ENCODE measurements at places on chromosomes 12 and 14. TPM values are rescaled to one million over a fixed set of nuclear protein-coding genes. Genes with fewer than 3 reads are reported as not detected.

DNA sequence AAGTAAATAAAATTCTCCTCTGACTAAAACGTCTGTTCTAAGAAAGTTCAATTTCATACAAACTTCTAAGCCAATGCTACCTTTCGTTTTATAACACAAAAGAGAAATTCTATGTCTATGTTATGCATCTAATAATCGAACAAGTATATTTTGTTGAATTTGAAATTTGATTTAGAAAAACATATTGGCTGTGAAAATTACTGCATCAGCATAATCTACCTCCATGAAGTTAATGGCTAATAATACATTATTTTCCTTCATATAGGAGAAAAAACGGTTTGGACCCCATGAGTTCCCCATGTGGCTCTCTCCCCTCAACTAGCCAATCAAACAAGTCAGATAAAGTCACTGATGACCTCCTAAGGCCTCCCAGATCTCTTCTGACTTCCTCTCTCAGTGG lies 106.5 kb downstream of the KCNH5 start:
- DNase-seq = no peak

DNA sequence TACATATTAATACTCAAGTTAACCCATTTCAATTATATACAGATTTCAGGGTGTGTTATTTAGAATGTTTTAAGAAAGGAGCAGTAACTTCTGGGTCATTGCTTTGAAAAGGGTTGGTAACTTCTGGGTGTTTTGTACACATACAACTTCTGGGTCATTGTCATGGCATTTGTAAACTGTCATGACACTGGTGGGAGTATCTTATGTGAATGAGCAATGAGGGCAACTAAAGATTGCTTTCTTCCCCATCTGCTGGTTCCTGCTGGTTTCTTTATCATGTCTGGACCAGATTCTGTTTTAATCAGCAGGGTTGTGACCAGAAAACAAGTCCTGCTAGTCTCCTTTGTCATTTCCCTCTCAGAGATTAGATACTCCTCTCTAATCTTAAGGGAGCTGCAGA lies 713.3 kb downstream of the LRFN5 start:
- DNase-seq = no peak

The KLHDC1 gene
- 4.5 TPM for total RNA-seq

DNA sequence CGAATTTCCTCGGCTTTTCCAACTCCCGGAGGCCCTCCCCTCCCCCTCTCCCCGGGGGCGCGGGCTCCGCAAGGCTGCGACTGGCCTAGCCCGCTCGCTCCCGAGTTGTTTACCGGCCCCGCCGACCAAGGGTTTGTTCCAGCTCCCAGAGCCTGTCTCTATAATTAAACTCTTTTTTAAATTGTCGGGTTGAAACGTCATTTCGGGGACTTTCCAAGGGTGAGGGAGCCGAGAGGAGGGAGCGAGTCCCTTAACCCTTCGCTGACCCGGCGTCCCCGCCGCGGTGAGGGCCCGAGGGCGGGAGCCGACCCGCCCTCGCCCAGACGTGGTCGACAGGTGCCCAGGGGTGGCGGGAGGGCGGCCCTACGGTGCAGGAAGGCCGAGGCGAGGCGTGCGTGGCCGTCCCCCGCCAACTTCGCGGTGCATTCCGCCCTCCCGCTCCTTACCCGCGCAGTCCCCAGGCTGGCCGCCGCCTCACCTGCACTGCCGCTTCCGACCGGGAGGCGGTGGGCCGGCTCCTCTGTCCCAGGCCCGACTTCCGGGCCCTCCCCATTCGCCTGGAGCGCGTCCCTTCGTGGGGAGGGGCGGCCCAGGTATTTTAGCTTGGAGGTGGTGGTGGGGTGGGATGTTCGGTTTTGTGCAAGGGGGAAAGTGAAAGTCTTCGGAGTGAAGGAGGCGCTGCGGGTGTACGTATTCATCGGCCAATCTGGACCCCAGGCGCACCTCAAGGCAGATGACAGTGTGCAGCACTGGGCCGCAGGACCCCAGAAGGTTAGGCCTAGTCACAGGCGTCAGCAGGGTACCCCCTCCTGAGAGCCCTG lies 2.9 kb upstream of the ZFP36L1 start:
- DNase-seq = no peak

Measured in chondrocyte (in vitro differentiated cells).